ENCODE measurements at places on chromosomes 1 and 21.

GRCh38 chr1:6331543-6332273 lies 61.9 kb downstream of the ACOT7 start:
- H3K4me1 ChIP-seq: no peaks in the 10 kb centered on the region
- DNase-seq: no peak
- H3K27me3 ChIP-seq: no peaks in the 10 kb centered on the region
- H3K4me3 ChIP-seq: no peak overlapping the region

- no peaks in the 10 kb centered on the region for H3K4me1 ChIP-seq
- H3K36me3 ChIP-seq: no peaks in the 10 kb centered on the region
- no peak overlapping the region for H3K27ac ChIP-seq
- H3K4me3 ChIP-seq: no peak overlapping the region
Observed at GRCh38 chr1:181541458-181541857, 58.1 kb downstream of the CACNA1E start.

GRCh38 chr1:6409053-6409452 lies 10.7 kb downstream of the HES2 start:
- no peak overlapping the region for H3K4me3 ChIP-seq
- no peaks in the 10 kb centered on the region for H3K27me3 ChIP-seq
- H3K27ac ChIP-seq: no peak overlapping the region
- DNase-seq: no peak

- H3K4me1 ChIP-seq: peaks cover 39% of the 10 kb centered on the region
- DNase-seq: peak; percentile 53
- no peak overlapping the region for H3K27ac ChIP-seq
- no peaks in the 10 kb centered on the region for H3K27me3 ChIP-seq
Observed at GRCh38 chr1:19450811-19451515, 34.4 kb downstream of the CAPZB start.

DNA sequence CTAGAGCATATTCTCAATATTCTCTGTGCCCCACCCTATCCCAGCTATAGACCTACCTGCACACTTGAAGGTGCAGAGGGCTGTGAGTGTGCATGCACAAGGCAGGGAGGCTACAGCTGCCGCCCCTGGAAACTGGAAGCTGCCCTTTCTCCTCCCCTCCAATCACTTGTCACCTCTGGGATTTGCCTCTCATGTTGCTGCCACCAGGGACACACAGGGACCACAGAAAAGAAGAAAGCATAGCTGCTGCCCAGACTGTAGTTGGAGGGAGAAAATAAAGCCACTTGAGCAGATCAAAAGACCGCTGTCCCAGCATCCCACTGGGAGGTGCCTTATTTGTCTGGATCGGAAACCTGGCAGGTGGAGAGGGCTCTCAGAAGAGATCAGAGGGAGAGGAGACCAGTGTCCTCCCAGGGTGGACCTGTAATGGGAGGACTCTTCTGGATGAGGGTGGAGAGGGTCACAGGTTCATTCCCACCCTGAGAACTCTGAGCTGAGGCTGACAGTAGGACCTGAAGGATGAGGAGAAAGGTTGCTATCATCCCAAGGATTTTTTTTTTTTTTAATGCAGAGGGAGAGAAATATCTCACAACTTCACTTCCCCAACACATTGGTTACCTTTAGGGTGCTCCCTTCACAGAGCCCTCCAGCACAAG lies 7.6 kb upstream of the INPP5B start:
- no peaks in the 10 kb centered on the region for H3K4me1 ChIP-seq
- no peak for DNase-seq
- H3K4me3 ChIP-seq: no peak overlapping the region

DNA sequence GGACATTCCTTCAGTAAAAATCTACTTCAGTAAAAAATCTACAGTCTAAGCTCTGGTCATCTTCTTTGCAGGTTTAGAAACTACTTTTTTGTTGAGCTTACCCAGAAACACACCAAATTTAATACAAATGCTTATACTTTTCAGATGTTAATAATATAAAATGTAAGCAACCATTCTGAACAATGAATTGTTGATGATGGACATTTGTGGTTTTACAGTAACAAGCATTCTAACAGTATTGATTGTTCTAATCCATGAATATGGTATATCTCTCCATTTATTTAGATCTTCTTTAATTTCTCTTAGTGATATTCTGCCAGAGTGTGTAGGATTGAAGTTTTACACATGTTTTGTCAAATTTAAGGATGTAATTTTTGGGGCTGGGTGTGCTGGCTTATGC lies 27.0 kb upstream of the SRSF10 start:
- H3K4me1 ChIP-seq: peaks cover 22% of the 10 kb centered on the region
- no peak for DNase-seq
- no peaks in the 10 kb centered on the region for H3K27me3 ChIP-seq
- H3K36me3 ChIP-seq: no peaks in the 10 kb centered on the region
- H3K27ac ChIP-seq: no peak overlapping the region
- H3K4me3 ChIP-seq: no peak overlapping the region

Data from body of pancreas (tissue), 4 donors.